Activated CD8-positive, alpha-beta T cell treated with anti-CD3 and anti-CD28 coated beads for 36 hours (primary cell): ENCODE measurements at places on chromosomes 5 and 9. TPM values are rescaled to one million over a fixed set of nuclear protein-coding genes. Genes with fewer than 3 reads are reported as not detected.

ACOT12 gene
- not detected for total RNA-seq

MTAP gene
- total RNA-seq: 70.2 TPM

SLC9A3 gene
- 3.3 TPM for total RNA-seq

C1QTNF3 gene
- 1.4 TPM for total RNA-seq

TPPP gene
- 0.20 TPM for total RNA-seq

LCN1 gene
- total RNA-seq: not detected

DNA sequence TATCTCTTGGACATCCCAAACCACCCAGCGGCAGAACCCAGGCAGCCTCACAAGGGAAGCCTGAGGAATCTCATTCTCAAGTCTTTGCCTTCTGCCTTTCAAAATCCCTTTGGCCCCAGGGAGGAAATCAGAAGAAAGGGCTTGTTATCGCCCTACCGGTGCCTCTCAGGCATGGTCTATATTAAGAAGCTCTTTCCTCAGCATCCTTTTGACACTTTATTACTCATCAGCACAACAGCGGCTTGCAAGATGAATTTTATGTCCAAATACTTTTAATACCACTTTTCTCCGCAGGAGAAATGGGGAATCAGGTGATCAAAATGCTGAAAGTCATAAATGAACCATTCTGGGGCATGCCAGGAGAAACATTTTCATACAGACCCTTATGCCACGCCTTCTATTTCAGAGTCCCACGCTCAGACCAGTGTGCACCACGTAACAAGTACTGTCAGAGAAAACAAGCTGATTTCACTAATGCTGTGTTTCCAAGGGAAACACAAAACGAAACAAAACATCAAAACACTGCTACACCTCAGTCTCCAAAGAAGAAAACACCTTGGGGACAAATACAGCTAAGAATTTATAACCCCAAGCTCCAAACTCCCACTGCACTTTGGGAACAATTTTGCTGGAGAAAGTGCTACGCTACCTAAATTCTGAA lies 30.0 kb downstream of the RAPGEF1 start:
- H3K4me3 ChIP-seq: peak overlapping the region; percentile 42
- peaks cover 72% of the 10 kb centered on the region for H3K4me1 ChIP-seq
- H3K36me3 ChIP-seq: peaks cover 15% of the 10 kb centered on the region
- H3K27me3 ChIP-seq: no peaks in the 10 kb centered on the region
- H3K27ac ChIP-seq: peak overlapping the region; percentile 90

GRCh38 chr5:102119252-102119651 lies 176.8 kb downstream of the SLCO4C1 start:
- no peak overlapping the region for H3K27ac ChIP-seq
- no peak for DNase-seq
- H3K27me3 ChIP-seq: no peaks in the 10 kb centered on the region
- no peaks in the 10 kb centered on the region for H3K36me3 ChIP-seq
- H3K4me1 ChIP-seq: no peaks in the 10 kb centered on the region
- no peak overlapping the region for H3K4me3 ChIP-seq

- no peak overlapping the region for H3K27ac ChIP-seq
- H3K36me3 ChIP-seq: no peaks in the 10 kb centered on the region
- H3K27me3 ChIP-seq: no peaks in the 10 kb centered on the region
These were observed 155.3 kb upstream of the ANKRD55 start for GRCh38 chr5:56388229-56388985.

DNA sequence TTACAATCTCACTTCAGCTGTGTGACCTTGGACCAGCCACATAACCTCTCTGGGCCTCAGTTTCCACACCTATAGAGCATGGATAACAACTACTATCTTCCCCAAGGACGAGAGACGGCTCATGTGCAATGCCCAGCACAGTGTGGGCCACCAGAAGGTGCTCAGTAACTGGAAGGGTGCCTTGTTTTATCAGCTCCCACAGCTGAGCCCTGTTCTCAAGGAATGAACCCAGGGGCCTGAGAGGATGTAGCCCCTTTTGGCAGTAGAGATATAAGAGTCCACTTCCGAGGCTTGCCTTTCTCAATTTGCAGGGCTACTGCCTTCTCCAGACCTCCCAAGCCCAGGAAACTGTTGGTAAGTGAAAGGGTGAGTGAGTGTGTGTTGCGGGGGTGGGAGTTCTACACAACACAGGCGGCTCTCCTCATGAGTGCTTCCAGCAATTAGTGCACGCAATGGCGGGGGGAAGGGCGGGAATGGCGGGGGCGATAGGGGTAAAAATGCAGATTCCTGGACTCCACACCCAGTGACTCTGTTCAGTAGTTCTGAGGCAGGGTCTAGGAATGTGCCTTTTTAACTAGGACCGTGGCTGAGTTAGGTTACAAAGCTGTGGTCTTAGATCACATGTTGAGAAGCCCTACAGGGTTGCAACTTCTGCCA lies 185.1 kb downstream of the FSTL4 start:
- H3K4me3 ChIP-seq: no peak overlapping the region
- no peak overlapping the region for H3K27ac ChIP-seq
- H3K36me3 ChIP-seq: no peaks in the 10 kb centered on the region
- H3K27me3 ChIP-seq: peaks cover 6% of the 10 kb centered on the region
- DNase-seq: no peak
- H3K4me1 ChIP-seq: peaks cover 9% of the 10 kb centered on the region

DNA sequence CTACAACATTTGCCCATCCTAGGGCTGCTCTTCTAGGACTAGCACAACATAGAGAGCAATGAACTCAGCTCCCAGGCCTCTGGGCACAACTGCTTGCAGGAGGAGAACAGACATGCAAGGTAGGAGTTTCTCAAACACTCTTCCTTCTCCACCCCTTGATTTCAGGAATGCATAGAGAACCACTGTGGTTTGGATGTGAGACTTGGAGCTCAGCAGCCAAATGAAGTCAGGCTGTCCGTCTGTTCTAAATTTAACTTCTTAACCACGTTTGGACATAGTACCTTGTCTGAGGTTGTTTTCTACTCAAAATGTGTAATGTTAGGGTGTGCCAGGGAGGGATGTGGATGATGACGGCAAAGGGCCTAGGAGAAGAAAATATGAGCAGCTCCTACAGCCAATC lies 515.1 kb upstream of the TNC start:
- no peaks in the 10 kb centered on the region for H3K4me1 ChIP-seq
- no peaks in the 10 kb centered on the region for H3K36me3 ChIP-seq
- H3K27ac ChIP-seq: no peak overlapping the region
- no peak overlapping the region for H3K4me3 ChIP-seq

- DNase-seq: no peak
- H3K27me3 ChIP-seq: no peaks in the 10 kb centered on the region
- H3K27ac ChIP-seq: no peak overlapping the region
- no peaks in the 10 kb centered on the region for H3K4me1 ChIP-seq
- no peaks in the 10 kb centered on the region for H3K36me3 ChIP-seq
- H3K4me3 ChIP-seq: no peak overlapping the region
These were observed 73.8 kb downstream of the HCN1 start for GRCh38 chr5:45622365-45622764.

DNA sequence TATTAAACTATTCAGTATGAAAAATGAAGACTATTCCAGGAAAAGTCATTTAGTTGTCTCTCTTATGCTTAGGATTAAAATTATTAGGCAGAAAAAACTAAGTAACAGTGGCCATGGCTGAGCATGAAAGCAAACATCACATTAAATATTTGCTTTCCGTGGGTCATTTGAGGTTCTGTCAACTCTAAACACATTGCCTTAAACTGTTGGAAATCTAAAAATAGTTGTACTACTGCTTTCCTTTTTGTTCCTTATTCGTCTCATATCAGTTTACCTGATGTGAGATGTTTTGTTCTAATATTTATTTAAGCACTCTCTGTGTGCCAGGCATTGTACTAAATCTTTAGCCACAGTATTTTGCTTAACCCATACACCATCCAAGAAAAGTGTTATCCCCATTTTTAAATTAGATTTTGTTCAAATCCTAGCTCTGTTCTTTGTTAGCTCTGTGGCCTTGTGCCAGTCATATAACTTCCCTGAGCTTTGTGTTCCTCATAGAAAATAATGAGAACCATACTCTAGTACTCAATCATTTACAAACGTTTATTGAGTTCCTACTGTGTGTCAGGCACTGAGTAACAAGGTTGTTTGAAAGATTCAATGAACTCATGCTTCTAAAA lies 18.7 kb upstream of the ZNF608 start:
- H3K4me1 ChIP-seq: no peaks in the 10 kb centered on the region
- no peak overlapping the region for H3K27ac ChIP-seq
- H3K36me3 ChIP-seq: no peaks in the 10 kb centered on the region

DNA sequence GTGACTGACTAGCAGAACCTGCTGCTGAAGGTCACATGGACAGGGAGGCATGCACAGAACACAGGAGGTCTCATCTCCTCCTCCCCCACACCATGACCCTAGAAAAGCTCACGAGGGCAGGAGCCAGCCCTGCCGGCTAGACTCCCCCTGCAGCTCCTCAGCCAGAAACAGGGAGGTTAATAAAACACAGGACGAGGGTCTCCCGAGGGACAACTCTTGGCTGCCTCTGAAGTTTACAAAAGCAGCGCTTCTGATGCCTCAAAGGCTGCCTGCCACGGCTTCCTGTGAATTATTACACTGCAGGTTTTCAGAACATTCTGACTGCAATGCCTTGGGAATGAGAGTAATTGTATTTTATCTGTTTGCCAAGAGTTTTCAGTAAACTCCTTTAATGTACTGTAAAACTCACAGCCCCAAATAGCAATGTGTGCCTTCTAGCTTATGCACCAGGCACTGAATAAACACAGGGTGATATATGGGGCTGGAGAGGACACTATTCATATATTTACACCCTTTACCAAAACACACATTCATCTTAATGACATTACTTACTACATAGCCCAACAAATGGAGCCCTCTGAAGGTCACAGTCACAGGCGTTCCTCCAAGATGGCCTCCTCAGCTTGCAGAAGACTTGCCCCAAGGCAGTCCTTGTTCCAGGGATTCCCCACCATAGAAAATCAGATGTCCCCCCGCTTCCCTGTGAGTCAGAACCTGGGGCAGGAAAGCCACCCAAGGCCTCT lies 83.7 kb downstream of the C5orf15 start:
- H3K4me3 ChIP-seq: no peak overlapping the region
- H3K36me3 ChIP-seq: no peaks in the 10 kb centered on the region
- peaks cover 10% of the 10 kb centered on the region for H3K27me3 ChIP-seq
- no peaks in the 10 kb centered on the region for H3K4me1 ChIP-seq
- no peak overlapping the region for H3K27ac ChIP-seq

DNA sequence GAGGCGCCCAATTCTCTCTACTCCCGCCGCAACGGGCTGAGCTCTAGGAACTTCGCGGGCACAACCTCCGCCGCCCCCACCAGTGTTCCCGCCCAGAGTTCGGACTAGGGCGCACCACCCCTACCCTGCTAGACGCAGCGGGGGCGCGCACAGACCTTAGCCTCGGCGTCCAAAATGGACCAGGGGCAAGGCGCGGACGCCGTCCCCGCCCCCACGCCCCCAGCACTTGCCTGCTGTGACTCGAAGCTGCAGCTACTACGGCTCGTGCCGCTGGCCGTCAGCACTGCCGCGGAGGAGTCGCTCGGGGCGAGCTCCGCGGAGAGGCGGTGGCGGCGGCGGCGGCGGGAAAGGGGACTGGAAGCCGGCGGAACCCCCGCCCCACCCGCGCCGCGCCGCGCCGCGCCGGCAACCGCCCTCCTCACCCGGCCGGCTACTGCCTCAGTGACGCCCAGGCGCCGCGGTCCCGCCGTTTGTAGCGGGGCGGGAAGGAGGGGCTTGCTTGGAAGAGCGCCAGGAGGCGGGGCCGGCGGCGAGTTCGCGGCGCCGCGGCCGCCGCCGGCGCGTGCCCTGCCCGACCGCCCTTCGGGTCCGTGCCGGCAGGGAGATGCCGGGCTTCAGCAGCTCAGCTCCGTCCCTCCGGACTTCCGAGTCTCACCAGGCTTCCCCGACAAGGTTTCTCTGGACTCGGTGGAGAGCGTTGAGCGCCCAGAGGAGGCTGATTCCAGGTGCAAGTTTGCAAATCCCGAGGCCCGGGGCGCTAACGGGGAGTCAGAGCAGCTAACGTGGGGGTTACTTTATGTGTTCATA lies 4.5 kb downstream of the ELAVL2 start:
- H3K36me3 ChIP-seq: peaks cover 2% of the 10 kb centered on the region
- H3K4me3 ChIP-seq: no peak overlapping the region
- DNase-seq: no peak
- peaks cover 42% of the 10 kb centered on the region for H3K27me3 ChIP-seq
- peaks cover 4% of the 10 kb centered on the region for H3K4me1 ChIP-seq
- H3K27ac ChIP-seq: no peak overlapping the region

DNA sequence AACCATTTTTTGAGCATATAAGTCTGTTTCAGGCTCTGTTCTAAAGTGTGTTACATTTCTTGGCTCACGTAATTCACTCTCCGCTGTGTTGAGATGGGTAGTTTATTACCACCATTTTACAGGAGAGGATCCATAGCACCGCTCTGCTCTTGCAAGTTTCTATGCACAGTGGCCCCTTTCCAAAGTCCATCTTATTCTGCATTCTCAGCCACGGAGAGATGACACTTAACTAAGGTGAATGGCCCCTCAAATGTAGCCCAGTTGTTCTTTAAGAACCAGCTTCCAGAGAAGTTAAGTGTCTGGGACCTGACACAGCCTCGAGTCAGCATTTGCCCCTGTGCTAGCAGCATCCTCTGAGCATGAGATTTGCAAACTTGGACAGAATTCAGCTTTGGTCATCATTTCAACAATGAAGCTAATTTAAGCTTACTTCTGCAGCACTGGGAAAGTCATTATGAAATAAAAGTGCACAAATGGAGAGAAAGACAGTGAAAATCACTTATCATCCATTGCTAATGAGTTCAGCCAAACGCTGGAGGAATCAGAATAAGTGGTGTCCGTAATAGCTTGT lies 61.9 kb downstream of the FAM78A start:
- DNase-seq: no peak
- H3K4me1 ChIP-seq: peaks cover 7% of the 10 kb centered on the region
- no peak overlapping the region for H3K27ac ChIP-seq
- H3K27me3 ChIP-seq: no peaks in the 10 kb centered on the region

DNA sequence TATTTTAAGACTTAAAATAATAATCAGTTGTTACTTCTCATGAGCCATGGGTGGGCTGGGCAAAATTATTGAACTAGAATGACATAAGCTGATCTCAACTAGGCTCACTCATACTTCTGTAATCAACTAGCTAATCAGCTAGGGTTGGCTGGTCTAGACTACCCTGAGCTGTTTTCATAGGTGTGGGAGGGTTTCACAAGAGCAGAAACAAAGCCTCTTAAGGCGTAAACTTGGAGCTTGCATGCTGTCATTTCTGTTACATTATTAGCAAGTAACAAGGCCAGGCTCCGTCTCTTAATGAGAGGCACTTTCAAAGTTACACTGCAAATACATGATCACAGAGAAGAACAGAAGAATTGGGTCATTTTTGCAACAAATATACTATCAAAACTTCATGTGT lies 57.2 kb upstream of the GHR start:
- H3K4me1 ChIP-seq: no peaks in the 10 kb centered on the region
- no peak overlapping the region for H3K27ac ChIP-seq
- no peaks in the 10 kb centered on the region for H3K36me3 ChIP-seq
- DNase-seq: no peak
- H3K27me3 ChIP-seq: no peaks in the 10 kb centered on the region
- H3K4me3 ChIP-seq: no peak overlapping the region

DNA sequence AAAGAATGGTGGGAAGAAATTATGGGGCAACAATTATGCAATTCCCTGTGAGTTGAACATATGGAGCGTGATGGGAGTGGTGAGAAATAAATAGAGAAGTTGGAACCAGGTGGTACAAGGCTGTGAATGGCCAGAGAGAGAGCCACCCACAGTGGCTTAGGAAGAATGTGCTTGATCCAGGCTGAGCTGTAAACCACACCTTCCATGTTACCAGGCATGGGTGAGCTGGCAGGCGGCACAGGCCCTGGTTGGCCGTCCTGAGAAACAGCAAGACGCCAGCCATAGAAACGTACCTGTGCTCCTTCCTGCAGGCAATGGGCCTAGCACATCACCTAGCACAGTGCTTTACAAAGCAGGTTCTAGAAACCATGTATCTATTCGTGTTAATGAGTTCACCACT lies 74.3 kb downstream of the EPB41L4B start:
- no peaks in the 10 kb centered on the region for H3K4me1 ChIP-seq
- H3K27ac ChIP-seq: no peak overlapping the region
- peaks cover 16% of the 10 kb centered on the region for H3K27me3 ChIP-seq
- H3K4me3 ChIP-seq: no peak overlapping the region
